ENCODE measurements at places on chromosomes 2 and 18.

DNA sequence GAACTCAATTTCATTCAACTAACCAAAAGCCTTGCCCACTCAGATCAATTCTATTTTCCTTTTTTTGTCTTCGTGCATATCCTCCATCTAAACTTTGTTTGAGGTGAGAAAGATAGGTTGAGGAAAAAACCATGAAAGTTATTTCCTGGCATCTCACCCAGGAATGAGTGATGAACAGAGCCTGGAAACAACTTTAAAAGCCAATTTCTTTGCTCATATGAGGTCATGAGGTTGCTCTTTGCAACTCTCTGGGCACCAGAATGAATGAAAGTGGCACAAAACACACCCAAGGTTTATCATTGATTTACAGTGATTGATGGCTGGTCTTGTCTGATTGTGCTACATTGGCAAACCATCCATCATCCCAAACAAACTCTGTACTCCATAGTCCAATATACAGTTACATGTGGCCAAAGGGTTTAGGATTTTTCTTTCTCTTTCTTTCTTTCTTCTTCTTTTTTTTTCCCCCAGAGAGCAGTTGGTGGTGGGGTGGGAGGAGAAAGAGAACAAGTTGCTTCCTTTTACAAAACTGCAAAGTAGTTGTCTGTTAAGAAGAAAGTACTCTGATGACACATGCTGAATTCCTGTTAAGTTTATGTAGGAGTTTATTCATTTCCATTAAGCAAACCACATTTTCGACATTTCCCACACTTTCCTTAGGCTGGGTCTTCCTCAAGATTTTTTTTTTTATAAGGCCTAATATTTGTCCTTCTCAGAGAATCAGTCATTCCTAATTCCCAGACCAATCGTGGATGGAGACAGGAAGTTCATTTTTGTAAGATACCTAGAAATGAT, 575.9 kb upstream of the ZEB2 start:
- peak; percentile 60 for DNase-seq

DNA sequence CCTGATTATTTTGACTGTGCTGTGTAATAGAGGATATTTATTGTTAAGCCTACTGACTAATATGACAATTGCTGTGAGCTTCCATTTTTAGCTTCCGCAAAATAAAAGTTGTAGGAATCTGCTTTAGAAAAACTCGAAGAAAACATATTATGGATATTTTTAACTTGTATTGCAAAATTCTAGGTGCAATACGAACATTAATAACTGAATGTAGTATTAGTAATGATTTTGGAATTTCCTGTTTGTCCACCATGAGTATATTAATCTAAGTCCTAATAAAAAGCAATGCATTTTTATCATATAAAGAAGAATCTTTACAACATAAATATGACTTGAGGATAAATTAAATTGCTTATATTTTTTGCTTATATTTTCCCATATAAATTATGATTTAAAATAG, 2.4 kb upstream of the DSC3 start:
- no peak for DNase-seq

- no peak for DNase-seq
These were observed 69.5 kb upstream of the ZSWIM2 start for GRCh38 chr2:186918495-186918894.

DNA sequence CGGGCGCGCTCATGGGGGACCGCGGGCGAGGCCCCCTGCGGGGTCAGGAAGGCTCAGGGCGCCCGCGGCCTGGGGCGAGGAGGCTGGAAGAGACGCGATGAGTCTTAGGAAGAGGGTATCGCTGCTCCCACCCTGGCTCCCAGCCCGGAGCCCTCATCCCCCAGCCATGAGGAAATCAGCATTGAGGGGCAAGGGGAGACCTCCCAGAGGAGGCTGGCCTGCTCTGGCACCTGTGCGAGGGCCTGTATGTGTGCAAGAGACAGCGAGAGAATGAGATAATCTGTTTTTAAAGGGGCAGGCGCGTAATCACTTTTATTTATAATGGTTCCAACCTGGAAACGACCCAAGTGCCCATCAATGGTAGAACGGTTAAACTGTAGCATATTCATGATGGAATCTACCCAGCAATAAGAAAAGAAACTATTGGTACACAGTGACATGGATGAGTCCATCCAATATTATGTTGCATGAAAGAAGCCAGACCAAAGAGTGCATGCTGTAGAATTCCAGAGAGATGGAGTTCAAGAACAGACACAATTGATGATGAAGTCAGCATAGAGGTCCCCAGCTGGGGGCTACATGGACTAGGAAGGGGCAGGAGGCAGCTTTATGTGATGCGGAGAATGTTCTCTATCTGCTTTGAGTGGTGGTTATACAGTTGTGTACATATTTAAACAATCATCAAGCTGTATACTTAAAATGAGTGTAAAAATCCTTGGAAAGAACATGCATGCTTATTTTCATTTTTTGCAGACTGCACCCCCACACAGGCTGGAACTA, 14.4 kb downstream of the FBXO41 start:
- DNase-seq, result no peak

DNA sequence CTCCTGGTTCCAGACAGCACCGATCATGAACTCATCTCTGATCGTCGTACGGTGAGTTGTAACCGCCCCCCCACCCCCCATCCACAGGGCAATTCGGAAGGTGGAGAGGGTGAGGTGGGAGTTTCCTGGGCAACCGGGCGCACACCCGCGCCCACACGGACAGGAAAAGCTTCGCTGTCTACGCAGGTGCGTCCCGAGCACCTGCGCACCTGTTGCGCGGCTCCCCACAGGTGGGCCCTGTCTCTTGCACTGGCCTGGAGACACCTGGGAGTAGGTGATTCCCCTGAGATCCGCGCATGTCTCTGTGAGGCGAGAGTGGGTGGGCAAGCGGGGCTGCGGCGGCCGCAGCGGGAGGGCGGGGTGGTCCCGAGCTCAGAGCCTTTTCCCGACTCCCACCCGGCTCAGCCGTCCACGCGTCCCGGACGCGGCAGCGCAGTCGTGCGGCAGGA, 459 bp upstream of the ATP6V1C2 start:
- no peak for DNase-seq

DNA sequence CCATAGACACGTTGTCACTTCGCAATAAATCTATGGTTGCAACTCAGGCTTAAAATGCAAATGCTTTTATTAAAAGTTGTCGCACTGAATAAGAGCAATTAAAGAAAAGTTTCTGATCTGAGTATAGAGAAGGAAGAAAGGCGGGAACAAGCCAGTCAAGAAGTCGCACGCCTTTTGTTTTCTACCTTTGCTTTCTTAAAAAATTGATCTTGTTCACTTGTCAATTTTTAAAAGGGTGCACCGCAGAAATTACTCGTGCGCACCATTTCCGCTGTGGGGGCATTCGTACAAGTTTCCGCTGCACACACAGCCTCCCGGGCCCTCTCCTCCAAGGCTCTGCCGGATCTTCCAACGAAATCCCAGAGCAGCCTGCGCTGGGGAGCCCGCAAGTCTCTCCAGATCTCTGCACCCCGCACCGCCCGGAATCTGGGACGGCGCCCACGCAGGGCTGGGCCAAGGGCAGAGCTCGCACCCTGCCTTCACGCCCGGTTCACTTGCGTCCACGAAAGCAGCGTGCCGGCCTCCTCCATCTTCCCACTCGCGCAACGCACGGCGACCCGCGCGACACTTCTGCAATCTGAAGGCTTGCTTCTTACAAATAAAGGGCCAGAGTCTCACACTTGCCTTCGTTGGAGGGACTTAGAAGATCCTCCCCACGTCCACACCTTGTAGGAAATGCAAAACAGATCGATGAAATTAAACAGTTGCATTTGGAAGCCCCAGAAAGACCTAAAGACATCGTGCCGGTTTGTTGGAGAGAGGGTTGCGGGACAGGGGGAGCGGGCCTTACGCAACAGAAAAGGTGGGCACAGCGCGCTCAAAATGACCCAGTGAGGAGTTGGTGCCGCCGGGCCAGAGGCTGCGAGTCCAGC, 2.6 kb upstream of the SALL3 start:
- no peak for DNase-seq

GRCh38 chr2:208669394-208669793, 262.8 kb downstream of the PTH2R start:
- DNase-seq, result no peak

Data from foreskin fibroblast (primary cell).